Esophagus mucosa (tissue), 1 donor: ENCODE measurements at places on chromosomes 16 and 17.

- peak; percentile 66 for ATAC-seq
Observed at GRCh38 chr16:88387941-88388627, 5.3 kb downstream of the ZNF469 start.

- ATAC-seq = peak; percentile 18
Observed at GRCh38 chr16:35745821-35746248, 2286.4 kb downstream of the TP53TG3F start.

- peak; percentile 85 for ATAC-seq
Observed at GRCh38 chr16:67504031-67505021, 21.0 kb upstream of the AGRP start.

DNA sequence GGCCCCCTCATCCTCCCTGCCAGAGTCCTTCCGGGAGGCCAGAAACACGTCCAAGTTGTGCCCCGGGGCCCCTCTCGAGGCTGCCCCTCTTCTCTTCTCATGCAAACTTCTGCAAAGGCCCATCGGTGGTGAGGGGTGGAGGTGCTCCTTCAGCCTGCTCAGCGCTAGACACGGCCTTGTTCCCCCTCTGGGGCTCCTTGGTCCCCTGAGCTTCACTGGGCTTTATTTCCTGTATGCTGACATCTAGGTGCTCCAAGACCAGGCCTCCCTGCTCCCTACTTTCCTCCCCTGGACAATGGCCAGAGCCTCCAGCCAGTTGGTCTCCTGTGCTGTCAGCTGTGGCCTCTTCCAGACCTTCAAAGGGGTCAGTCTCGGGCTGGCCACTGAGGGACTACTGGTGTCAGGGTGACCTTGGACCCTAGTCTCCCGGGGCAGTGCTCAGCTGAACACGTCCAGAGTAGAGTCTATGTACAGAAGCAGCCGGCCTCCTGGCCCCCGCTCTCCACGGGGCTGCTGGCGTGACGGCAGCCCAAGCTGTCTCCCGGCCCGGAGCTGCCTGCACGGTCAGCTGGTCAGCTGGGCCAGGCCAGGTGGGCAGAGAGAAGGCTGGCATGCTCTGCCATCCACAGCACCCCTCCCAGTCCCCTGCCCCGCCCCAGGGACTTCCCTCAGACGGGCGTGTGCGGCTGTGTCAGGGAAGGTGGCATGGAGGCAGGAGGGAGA, 1.7 kb upstream of the PRR35 start:
- ATAC-seq = no peak

- ATAC-seq = no peak
Observed at GRCh38 chr16:11020792-11021551, 76.6 kb downstream of the CLEC16A start.

- no peak for ATAC-seq
Observed at GRCh38 chr17:40458851-40459482, 15.7 kb downstream of the IGFBP4 start.

GRCh38 chr17:63535640-63536039, 12.5 kb downstream of the KCNH6 start:
- ATAC-seq = no peak

GRCh38 chr17:44850025-44850424, 2.3 kb downstream of the HIGD1B start:
- ATAC-seq = no peak

GRCh38 chr16:81520151-81520470, 75.5 kb downstream of the CMIP start:
- no peak for ATAC-seq

DNA sequence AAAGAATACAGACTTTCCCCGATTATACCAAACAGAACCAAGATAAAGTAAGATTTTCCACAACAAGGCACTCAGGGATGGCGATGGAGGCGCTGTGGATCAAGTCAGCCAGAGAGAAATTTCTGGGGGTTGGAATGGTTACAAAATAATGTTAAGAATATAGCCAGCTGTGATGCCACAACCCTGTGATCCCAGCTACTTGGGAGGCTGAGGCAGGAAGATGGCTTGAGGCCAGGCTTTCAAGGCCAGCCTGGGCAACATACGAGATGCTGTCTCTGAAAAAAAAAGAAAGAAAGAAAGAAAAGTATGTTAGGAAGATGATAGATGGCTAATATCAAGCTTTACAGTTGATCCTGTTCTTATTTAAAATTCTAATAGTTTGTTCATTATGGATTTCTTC, 10.6 kb upstream of the ALOX12 start:
- no peak for ATAC-seq
